ENCODE measurements at places on chromosomes 5 and 9.

- DNase-seq: no peak
Observed at GRCh38 chr5:172049226-172049796, 42.9 kb upstream of the FBXW11 start.

GRCh38 chr9:121227862-121228261, 26.2 kb upstream of the RAB14 start:
- no peak for DNase-seq

DNA sequence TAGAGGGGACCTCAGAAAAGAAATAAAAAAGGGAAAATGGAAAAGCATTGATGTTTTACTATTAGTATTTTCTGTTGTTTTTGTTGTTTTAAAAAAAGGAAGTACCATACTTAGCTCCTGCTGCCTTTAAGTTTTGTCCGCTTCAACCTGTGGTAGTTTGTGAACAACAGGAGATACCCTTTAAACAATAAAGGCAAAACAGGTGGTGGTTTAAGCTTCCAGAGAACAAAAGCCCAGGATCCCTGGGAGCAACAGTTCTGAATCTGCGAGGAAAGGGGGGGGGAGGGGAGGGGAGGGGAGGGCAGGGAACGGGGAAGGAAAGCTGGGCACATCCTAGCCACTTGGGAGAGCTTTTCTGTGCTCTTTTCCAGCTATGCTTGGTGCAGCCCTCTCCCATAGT, 2.1 kb upstream of the PSIP1 start:
- DNase-seq: no peak

DNA sequence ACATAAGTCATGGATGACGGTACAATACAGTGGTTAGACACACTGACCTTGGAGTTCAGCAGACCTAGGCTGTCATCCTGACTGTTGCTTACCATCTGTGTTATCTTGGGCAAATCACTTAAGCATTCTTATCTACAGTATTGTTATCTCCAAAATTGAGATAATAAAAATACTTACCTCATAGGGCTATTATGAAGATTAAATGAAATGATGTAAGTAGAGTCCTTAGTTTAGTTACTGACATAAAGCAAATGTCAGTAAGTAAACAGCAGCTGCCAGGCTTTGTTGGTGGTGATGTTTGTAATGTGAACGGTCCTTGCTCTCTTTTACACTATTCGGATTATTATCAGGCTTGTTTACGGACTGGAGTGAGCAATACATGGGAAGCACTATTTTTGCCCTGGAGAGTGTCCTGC, 107.3 kb upstream of the DPYSL3 start:
- DNase-seq: peak; percentile 37

DNA sequence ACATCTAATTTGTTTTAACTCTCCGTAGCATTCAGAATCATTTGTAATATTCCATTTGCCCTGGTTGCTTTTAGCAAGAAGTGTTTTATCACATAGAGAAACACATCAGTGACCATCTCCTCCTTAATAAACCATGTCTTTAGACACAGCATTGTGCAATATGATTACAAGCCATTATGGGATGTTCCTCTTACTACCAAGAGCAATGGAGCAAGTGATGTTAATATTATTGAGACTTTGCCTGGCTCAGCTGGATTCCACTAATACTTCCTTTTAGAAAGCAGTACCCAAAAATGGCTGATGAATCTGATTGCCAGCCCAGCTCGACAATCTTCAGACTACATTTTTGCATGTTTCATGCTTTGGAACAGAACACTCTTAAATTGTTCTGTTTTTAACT, 364.2 kb downstream of the OSTF1 start:
- DNase-seq: no peak

DNA sequence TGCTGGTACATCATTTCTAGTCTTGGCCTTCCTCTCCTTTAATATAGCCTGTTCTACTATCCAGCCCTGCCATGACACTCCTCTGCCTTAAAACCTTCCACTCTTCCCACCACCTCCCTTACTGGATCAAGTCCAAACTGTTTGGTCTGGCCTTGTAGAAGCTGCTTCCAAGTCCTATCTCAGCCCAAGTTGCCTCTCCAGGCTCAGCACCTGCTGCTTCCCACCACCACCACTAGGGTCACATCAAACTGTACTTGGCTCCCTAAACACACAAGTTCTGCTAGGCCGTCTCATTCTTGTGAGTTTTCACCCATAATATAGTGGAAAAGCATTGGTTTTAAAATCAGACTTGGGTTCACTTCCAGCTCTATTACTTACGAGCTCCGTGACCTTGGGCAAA, 1.4 kb downstream of the NDUFA8 start:
- DNase-seq: no peak
